ENCODE measurements at places on chromosomes 7 and 10.

- no peak for DNase-seq
Measured at GRCh38 chr7:158730383-158731346, 26.1 kb upstream of the NCAPG2 start.

GRCh38 chr7:16491148-16491547, 25.6 kb upstream of the SOSTDC1 start:
- no peak for DNase-seq

DNA sequence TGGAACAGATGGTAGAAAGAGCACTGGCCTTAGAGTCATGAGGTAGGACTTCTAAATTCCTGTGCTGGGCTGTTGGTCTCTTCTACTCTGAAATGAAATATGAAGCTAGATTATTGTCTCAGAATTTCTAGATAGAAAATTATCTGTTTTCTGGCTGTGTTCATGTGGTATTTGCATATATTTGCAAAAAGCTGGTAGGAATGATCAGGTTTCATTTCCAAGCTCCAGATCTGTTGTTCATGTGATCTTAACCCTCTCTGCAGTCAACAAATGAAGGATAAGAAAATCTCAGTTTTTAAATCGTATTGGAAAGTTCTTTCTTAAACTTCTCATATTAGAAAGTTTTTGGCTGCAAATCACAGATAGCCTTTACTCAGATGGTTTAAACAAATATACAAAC, 248.3 kb downstream of the CDK14 start:
- no peak for DNase-seq

- no peak for DNase-seq
Measured at GRCh38 chr10:98098247-98098646, 36.2 kb upstream of the R3HCC1L start.

- no peak for DNase-seq
Measured at GRCh38 chr7:34282271-34282670, 375.7 kb upstream of the NPSR1 start.

- DNase-seq, result no peak
Measured at GRCh38 chr10:110425684-110426293, 71.9 kb upstream of the DUSP5 start.

- DNase-seq, result no peak
Measured at GRCh38 chr10:48209241-48209640, 65.3 kb downstream of the FRMPD2 start.

- no peak for DNase-seq
Measured at GRCh38 chr10:107733328-107734130, 569.0 kb upstream of the SORCS1 start.

DNA sequence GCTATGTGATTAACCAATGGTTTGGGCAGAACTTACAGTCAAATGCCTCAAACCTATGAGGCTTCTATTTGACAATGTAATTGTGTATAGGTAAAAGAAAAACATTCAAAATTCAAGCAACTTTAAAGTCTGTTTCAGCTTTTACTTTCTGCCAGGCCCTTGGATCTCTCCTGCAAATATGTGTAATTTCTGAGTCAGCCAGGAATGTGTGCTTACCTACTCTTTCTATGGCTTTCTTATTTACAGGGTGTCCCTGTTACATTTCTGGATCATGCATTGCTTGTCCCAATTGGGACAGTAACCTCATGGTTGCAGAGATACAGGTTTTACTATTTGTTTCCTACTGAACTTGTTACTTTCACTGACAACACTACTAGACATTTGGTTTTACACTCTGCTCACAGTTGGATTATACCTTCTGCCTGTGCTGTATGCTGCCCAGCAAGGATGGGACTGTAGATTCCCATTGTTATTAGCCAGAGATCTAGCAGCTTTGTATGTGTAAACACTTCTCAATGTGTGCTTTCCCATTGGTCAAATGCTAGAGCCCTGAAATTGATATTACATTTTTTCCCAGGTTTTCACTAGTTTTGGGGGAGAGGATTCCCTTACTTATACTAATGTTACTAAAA, 355.3 kb downstream of the ARL4A start:
- DNase-seq, result no peak

DNA sequence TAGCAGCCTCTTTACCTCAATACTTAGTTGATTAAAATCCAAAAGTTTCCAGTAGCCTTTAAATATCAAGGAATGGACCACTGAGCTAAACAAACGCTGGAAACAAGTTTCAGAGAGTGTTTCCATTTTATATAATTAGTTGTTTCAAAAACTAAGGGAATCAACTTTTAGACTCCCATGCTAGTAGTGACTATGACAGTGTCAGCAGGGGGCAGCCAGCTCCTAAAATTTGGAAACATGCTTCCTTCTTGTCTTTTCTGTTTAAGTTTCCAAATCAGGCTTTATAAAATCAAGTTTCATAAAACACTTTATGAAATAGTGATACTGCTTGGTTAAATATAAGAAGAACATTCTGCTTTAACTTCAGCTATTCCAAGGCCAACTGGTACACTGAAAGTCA, 138.2 kb upstream of the TMEM229A start:
- DNase-seq, result no peak

GRCh38 chr10:110918643-110919348, at the start of gene BBIP1:
BBIP1 (minus strand) TSS chr10:110919180; CDS start chr10:110918157, 1,023 bp downstream.
- DNase-seq, result peak; percentile 98

DNA sequence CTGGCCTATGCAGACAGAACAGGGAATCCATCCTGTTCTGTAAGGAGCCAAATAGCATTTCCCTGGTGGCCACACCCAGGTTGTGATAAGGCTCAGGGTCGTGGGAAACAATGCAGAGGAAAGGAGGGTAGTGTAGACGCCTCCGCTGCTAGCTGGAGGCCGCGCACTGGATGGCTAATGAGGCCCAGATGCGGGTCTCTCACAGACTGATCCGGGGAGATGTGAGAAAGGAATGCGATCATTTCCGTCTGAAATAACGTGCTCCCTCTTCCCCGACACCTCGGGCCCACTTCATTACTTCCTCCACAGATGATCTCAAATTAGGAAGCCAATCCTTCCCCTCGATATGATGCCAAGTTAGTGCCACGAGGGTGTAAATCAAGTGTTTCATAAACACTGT, 203.3 kb downstream of the TAX1BP1 start:
- DNase-seq, result no peak

DNA sequence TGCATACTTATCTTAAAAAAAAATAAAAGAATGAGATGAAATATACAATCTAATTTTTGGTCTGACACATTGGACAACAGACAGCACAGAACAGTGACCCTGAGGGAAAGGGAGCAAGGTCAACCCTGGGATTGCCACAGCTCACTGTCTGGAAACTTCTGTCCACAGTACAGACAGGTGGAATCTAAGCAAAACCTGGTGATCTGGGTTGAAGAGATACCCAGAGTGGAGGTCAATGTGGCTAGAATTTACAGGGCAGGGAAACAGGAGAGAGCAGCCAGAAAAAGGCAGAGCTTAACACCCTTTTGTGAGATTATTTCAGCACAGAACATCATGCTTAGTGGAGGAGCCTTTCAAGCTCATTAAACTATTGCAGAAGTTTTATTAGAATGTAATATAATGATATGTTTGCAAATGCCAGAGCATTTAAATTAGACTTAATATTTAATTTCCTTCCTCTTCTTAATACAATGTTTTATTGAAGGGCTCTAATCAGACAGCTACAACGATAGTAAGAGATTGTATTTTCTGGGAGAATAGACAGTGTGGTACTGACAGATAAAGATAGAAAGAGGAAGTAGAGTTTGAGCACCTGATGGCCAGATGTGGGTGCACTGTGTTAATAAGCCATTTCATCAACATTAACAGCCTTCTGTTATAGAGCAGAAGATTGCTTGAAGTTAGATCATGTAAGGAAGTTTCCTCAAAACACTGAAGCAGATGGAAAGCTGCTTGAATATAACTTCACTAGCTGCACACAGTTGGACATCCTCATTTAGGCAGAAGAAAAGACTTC, 309.4 kb downstream of the HGF start:
- DNase-seq, result no peak

GRCh38 chr7:157399086-157399687, 62.4 kb downstream of the DNAJB6 start:
- no peak for DNase-seq

GRCh38 chr10:71831646-71832552, 19.2 kb downstream of the PSAP start:
- peak; percentile 28 for DNase-seq

DNA sequence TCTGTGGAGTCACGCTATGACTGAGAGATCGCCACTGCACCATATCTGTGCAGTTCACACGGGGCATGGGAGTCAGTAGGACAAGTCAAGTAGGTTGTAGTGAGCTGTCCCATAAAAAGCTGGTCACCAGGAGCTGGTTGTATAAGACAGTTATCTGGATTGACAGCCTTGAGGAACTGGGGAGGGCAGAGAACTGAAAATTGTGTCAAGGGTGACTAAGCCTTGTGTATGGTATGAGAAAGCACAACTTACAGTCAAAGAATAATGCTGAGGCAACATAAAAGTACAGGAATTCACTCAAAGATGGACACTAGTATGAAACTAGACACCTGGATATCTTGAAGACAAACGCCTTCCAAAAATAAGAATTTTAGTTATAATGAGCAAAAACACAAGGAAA, 564.9 kb downstream of the POM121L12 start:
- no peak for DNase-seq

DNA sequence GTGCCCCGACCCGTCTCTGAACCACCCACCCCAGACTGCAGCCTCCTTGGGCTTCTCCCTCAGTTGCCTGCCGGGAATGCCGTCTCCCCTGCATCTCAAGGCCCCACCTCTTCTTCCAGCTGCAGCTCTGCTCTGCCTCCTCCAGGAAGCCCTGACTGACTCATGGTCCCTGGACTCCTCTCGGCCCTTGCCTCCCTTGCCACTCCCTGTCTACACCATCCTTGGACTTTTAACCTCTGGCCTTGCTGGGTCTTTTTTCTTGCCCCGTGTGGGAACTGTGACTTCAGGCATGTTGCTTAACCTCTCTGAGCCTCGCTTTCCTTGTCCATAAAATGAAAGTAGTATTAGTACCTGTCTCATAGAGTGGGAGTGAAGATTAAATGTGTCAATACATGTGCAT, 56.3 kb downstream of the C10orf105 start:
- no peak for DNase-seq

GRCh38 chr10:43253461-43254198, 13.2 kb downstream of the RASGEF1A start:
- DNase-seq, result no peak

- DNase-seq, result no peak
Measured at GRCh38 chr7:36736899-36737211, 12.6 kb upstream of the AOAH start.

GRCh38 chr10:126081841-126082466, 185.6 kb downstream of the FANK1 start:
- no peak for DNase-seq
